Stimulated activated CD8-positive, alpha-beta memory T cell treated with anti-CD3 and anti-CD28 coated beads, Interleukin-7, amount 100 ng/mL, for 1 hour (primary cell): ENCODE measurements at places on chromosomes 12 and 14.

- no peak for DNase-seq
These were observed 227.2 kb downstream of the BTG1 start for GRCh38 chr12:91918431-91918830.

GRCh38 chr12:118164798-118165486 lies 29.0 kb downstream of the PEBP1 start:
- DNase-seq, result no peak

- DNase-seq, result no peak
These were observed 493 bp downstream of the NUMB start for GRCh38 chr14:73457924-73458182.

GRCh38 chr12:915090-915489 lies 34.4 kb downstream of the RAD52 start:
- no peak for DNase-seq

GRCh38 chr14:75662966-75663365 lies 1.9 kb downstream of the TTLL5 start:
- DNase-seq, result no peak

- DNase-seq, result no peak
These were observed 51.6 kb downstream of the EFCAB11 start for GRCh38 chr14:89902881-89903280.

- DNase-seq, result no peak
These were observed 32.8 kb downstream of the HVCN1 start for GRCh38 chr12:110656071-110656655.

DNA sequence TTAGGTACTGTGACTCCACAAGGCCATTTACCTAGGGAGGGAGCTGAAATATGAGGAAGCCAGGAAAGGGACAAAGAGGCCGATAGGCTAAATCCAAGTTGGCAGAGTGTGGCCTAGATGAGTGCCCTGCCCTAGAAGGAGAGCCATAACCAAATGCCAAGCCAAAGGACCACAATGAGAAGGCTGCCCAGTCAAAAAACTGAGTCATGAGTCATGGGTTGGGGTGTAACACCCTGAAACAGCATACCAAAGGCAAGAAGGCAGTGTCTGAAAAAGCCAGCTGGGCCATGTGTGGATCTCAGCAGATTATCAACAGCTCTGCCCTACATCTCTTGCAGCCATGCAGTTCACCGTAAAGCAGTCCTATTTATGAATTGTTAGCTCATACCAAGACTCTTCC lies 171.7 kb downstream of the PHLDA1 start:
- DNase-seq, result no peak

- DNase-seq, result no peak
These were observed 14.5 kb upstream of the CERS5 start for GRCh38 chr12:50181691-50182090.

GRCh38 chr14:91272341-91273272 lies 28.1 kb upstream of the GPR68 start:
- no peak for DNase-seq

- no peak for DNase-seq
These were observed 224.6 kb downstream of the ANO2 start for GRCh38 chr12:5720381-5721005.

DNA sequence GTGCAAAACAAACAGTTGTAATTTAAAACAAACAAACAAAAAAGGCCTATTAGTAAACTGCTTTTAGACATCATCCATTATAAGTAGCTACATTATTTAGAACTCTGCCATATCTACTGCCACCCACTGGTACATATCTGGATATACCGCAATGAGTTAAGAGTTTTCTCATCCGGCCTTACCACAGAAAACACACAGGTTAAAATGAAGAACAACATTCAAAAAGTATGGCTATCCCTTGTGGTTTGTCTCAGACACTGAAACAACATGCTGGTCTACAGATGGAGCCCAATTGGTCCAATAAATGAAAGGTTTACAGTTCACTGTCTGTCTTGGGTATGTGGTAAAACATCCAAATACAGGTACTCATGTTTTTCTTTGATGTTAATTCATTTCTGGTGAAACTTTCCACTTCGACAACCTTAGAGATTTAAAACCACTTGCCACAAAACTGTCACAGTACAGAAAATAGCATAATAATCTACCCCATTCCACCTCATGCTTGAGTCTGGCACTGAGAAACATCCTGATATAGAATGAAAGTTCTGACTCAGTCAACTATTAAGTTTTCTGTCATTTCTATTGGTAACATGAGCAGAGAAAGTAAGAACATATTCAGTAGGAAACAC lies 354.3 kb downstream of the CEP128 start:
- no peak for DNase-seq

DNA sequence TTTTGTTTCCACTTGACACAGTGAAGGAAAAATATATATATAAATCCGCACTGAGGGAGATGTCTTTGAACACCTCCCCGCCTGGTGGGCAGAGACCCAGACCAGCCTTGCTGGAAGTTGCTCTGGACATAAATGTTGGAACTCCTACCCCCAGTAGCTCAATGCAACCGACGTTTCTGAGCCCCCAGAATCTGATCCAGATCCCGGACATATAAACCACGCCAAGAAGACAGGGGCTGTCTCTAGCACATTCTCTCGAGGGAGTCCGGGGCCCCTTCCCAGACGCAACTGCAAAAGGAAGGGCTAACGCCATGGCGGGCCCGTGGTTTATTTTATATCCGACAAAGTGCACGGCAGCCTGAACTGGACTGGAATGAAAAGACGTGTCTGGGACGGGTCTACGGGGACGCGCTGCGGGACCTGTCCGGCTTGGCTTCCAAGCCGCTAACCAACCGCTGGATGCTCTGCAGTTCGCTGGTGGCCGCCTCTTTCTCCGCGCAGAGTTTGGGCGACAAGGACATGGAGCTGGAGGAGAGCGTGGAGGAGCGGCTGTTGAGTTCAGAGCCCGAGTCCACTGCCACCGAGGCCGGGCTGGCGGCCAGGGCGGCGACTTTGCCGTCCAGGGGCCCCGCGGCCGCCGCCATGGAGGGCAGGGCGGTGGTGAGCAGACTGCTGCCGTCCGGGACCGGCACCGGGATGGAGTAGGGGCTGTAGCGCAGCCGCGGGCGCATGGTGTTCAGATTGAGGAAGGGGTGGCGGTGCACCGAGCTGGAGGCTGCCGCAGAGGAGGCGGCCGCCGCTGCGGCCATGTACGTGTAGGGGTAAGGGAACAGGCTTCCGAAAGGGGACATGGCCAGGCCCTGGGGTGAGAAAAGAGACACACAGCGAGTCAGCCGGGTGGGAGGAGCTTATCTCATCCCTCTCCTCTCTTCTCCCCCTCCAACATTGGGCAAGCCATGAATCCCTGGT lies 12.2 kb downstream of the TBX3 start:
- no peak for DNase-seq

- DNase-seq, result no peak
These were observed 53.0 kb downstream of the PKP2 start for GRCh38 chr12:32843528-32844095.

- DNase-seq, result no peak
These were observed 98.1 kb downstream of the ZFC3H1 start for GRCh38 chr12:71565535-71565934.

- no peak for DNase-seq
These were observed 185.1 kb upstream of the DDHD1 start for GRCh38 chr14:53338192-53338591.

DNA sequence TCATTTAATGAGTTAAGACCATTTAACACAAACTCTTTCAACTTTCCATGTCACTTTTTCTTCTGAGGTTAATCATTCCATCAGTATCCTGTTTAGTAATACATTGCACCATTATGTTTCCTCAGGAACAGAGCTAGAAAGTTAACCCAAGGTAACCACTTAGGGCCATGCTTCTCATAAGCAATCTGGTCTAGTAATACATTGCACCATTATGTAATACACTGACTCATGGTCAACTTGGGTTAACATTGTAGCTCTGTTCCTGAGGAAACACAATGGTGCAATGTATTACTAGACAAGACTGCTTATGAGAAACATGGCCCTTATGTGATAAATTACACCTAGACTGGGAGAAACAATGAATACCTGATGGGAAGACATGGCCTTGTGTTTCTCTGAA lies 21.7 kb downstream of the ERH start:
- DNase-seq, result no peak

GRCh38 chr12:1630133-1630826 lies 1.2 kb downstream of the WNT5B start:
- DNase-seq, result no peak

GRCh38 chr12:103318566-103318965 lies 177.2 kb downstream of the C12orf42 start:
- no peak for DNase-seq

- no peak for DNase-seq
These were observed 192.2 kb upstream of the LMNTD1 start for GRCh38 chr12:25745281-25745680.

- no peak for DNase-seq
These were observed 123.3 kb downstream of the SSPN start for GRCh38 chr12:26318661-26319068.

DNA sequence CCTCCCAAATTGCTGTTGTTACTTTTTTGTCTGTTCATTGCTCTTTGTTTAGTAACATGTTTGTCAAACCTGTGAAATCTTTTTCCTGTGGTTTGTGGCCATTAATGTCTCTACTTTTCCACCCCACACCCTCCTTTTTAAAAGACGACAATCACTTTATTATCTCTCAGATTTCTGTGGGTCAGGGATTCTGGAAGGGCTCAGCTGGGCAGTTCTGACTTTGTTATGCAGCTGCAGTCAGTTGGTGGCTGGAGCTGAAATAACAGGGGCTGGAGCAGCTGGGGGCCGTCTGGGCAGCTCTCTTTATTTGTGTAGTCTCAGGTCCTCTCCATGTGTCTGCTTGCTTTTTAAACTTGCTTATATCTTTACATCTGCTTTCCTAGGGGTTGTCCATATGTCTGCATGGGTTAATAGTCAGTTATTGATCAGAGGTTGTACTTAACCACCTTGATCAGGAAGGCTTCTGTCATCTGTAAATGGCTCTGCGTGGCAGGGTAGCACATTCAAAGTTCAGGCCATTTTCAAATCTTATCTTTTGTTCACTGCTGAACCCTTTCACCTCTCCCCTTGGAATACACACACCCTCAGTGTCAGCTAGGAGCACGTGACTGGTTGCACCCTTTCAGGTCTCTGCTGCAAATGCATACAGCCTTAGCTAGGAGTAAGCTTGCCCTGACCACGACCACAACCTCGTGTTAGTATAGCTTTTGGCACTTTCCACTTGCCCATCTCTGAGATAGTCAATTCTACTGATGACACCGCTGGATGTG lies 27.9 kb downstream of the BORCS5 start:
- no peak for DNase-seq

- DNase-seq, result no peak
These were observed 27.8 kb downstream of the COQ6 start for GRCh38 chr14:73977896-73978295.

- DNase-seq, result no peak
These were observed 486.3 kb downstream of the SOX5 start for GRCh38 chr12:23463172-23463571.

GRCh38 chr12:81699551-81699950 lies 59.6 kb downstream of the PPFIA2 start:
- no peak for DNase-seq

DNA sequence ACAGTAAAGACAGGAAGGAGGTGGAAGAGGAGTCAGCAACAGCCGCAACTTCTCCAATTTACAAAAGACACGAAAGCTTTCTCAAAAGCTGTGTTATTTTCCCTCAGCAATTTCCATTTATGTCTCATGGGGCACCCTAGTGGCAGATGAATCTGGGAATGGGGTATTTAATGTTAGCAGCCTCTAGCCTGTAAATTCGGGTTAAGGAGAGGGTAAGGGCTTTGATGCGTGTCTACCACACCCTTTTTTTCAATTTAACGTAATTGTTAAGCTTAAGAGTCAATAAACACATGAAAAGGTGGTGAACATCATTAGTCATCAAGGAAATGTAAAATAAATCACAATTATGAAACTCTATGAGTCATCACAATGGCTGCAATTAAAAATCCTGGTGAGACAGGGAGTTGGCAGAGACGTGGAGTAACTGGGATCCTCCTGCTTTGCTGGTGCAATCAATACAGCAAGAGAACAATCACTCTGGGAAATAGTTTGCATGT lies 986.4 kb downstream of the AACS start:
- no peak for DNase-seq

GRCh38 chr12:75809746-75810145 lies 221.8 kb downstream of the PHLDA1 start:
- DNase-seq, result no peak

- no peak for DNase-seq
These were observed 21.9 kb upstream of the ZFP36L1 start for GRCh38 chr14:68814539-68815297.

DNA sequence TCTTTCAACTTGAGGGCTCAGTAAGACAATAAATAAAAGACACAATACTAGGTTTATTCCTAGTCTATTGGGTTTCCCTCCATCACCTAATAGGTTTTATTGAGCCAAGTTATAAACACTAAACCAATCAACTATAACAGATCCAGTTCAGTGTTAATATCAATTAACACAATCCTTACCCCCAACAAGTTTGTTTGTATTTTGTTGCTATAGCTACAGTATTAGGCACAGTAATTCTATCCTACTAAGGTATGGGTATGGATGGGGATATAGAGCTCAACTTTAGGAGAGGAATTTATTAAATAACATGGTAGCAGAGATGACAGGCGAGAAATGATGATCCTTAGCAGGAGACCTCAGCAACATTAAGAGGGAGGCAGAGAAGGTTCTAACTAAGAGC lies 13.3 kb downstream of the PPP4R3A start:
- no peak for DNase-seq

- no peak for DNase-seq
These were observed 798.1 kb downstream of the NRXN3 start for GRCh38 chr14:78968265-78968664.

GRCh38 chr14:104882991-104883660 lies 18.1 kb downstream of the CEP170B start:
- DNase-seq, result no peak

DNA sequence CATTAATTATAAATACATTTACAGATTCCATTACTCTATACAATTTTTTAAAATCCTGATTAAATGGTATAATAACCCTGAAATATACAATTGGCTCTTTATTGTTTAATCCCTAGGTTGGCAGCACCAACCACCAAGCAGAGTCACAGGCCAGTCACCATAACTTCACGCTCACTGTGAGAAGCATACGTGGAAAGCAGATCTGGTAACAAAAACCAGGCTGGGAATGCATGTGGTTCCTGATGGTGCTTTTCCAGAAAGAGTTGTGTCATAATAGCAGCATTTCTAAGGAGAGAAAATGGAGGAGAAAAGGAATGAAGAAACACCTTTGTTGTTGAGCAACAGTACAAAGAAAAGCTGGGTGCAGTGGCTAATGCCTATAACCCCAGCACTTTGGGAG lies 66.1 kb downstream of the SIX6 start:
- DNase-seq, result no peak

DNA sequence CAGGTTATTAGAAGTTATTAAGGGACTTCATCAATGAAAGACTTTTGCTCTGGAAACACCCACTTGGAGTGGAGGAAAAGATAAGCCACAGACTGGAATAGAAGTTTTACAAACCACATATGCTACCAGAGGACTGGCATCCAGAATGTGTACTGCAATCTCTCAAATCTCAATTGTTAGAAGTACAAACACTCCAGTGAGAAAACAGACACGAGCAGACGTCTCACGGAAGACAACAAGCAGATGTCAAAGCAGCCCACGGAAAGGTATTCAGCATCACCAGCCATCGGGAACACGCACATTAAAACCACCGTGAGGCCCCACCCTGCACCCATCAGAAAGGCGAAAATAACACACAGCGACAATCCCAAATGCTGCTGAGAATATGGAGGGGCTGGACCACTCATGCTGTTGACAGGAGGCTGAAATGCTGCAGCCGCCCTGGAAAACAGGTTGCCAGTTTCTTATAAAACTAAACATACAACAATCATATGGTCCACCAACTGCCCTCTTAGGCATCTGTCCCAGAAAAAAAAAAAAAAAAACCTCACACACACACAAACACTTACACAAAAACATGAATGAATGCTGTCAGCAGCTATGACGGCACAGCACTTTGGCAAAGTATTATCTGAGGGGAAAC lies 131.9 kb upstream of the SFSWAP start:
- no peak for DNase-seq
